ENCODE measurements at places on chromosomes 11 and 22.

DNA sequence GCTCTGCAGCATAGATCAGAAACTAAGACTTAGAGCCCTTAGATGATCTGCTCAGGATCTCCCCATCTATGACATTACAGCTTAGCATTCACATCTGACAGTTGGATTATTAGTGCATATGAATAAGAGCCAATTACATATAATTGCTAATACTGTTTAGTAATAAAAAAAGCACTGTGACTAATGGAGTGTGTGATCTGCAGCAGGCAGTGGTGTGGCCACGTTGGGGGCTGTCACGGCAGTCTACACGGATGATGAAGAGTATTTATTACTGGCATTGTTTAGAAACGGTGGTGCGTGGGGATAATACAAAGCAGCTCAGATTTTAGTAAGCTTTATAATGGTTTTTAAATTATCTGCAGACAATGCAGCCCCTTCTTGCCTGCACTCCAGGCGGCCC, 93.5 kb upstream of the TIMP3 start:
- DNase-seq, result no peak

DNA sequence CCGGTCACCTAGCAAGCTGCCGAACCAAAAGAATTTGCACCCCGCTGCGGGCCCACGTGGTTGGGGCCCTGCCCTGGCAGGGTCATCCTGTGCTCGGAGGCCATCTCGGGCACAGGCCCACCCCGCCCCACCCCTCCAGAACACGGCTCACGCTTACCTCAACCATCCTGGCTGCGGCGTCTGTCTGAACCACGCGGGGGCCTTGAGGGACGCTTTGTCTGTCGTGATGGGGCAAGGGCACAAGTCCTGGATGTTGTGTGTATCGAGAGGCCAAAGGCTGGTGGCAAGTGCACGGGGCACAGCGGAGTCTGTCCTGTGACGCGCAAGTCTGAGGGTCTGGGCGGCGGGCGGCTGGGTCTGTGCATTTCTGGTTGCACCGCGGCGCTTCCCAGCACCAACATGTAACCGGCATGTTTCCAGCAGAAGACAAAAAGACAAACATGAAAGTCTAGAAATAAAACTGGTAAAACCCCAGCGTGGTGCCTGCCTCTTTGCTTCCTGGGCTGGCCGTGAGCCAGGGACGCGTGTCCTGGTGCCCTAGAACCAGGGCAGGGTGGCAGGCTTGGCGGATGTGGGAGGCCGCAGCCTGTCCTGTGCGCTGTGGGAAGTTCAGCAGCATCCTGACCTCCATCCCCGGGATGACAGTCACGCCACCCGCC, 13.2 kb downstream of the CCND1 start:
- peak; percentile 94 for DNase-seq

- no peak for DNase-seq
Measured at GRCh38 chr22:37509059-37509860, 10.0 kb downstream of the CARD10 start.

DNA sequence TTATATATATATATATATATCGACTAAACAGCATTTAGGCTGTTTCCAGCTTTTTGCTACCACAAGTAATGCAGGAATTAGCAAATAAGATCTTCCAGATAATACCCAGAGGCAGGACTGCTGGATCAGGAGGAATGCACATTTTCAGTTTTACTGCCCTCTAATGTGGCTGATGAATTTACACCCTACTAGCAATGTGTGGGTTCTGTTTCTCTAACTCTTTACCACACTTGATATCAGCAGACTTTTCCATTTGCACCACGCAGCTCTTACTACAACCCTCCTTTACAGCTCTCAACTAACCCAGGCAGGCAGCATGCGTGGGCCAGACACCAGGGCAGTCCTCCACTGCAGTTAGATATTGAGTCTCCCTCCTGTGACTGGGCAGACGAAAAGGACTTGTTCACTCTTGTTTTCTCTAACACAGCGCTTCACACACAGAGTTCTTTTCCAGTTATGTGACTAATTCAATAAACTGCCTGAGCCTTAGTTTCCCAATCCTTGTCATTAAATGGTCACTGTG, 67.7 kb downstream of the IGLL5 start:
- DNase-seq, result no peak

DNA sequence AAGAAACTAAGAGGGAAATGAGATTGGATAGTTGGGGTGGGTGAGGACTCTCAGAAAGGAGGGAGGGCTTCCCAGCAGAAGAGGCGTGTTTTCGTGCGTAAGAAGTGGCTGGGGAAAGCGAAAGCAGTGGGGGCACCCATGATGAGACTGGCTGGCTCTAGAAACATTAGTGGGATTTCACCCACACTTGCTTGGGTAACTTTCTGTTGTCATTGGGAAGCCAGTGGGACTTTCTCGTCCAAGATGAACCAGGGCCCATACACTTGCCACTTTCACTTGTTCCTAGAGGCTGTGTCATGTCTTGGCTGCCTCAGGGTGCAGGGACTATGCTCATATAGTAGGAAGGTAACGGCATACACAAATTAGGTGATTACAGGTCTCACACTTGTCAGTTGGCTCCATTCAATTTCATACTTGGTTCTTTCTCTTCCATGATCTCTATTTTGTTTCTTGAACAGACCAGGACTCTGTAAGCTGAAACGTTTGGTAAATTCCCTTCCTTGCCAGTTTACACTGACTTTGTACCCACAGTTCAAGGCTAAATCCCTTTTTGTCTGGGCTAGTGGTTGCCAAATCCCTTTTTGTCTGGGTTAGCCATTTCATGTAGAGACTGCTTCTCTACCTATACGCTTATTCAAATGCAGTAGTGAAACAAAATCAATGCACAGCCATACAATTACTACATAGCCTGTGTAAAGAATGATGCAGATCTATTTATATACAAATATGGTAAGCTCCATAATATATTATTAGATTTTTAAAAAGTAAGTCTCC, 42.0 kb upstream of the CXCR5 start:
- DNase-seq, result no peak

DNA sequence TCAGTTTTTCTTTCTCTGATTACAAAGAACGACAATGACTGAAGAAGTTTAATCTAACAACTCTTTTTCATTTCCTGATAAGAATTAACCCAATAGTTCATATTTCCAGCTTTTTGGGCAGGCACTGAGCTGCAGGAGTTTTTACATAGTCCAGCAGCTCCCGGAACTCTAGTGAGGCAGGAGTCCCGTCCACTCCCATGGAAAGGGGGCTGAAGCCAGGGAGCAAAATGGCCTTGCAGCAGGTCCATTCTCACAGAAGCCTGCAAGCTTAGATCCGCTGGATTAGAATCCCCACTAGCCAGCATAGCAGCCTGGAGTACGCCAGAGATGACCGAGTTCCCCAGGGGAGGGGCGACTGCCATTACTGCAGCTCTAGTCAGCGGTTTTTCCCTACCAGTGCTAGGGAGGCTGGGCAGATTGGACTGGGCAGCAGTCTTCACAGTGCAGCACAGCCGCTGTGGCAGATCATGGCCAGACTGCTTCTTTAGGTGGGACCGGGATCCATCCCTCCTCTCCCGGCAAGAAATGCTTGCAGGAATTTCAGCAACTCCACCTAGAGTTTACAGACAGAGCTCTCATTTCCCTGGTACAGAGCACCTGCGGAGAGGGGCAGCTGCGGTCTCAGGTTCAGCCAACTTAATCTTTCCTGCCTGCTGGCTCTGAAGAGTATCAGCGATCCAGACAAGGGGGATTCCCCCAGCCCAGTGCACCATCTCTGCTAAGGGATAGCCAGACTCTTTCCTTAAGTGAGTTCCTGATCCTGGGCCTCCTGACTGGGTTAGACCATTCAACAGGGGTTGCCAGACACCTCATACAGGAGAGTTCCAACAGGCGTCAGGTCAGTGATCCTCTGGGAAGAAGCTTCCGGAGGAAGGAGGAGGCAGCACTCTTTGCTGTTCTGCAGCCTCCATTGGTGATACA, 742 bp upstream of the CASP4 start:
- peak; percentile 77 for DNase-seq

- DNase-seq, result peak; percentile 37
Measured at GRCh38 chr22:44192098-44192815, 11.5 kb downstream of the PARVG start.

DNA sequence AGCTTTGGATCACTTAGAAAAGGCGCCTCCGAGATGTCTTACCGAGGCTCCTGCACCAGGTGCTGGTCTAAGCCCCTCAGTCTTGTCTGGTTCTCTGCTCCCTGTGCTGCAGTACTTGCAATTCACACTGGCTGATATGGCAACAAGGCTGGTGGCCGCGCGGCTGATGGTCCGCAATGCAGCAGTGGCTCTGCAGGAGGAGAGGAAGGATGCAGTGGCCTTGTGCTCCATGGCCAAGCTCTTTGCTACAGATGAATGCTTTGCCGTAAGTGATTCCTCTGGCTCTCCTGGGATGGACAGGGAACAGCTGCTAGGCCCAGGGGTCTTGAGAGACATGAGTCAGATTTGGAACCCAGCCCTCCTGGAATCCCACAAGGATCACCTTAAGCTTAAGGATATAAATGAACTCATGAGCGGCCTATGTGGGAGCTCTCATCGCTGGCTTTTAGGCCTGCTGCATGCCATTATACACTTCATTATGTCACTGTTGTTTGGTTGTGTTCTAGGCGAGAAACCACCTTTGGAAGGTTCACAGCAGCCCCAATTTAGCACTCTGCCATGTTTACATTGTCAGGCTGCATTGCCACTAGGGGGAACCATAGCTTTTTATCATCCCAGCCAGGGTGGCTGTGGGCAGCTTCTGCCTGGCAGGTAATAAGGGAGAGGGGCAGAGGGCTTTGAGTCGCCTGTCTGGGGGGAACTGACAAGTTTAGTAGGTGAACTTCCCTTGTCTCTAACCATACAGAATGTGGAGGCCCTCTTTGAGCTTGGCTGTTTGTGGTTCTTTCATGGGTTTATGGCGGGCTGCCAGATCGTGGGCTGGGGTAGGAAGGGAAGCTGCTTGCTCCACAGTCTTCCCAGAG, 8.5 kb downstream of the ACAD8 start:
- peak; percentile 70 for DNase-seq

GRCh38 chr11:1873048-1873812, 18.5 kb downstream of the PRR33 start:
- DNase-seq, result no peak

Data from DMS53 (cell line).